ENCODE measurements at places on chromosomes 4 and X.

- H3K27ac ChIP-seq = peak overlapping the region; percentile 50
- no peaks in the 10 kb centered on the region for H3K36me3 ChIP-seq
- no peaks in the 10 kb centered on the region for H3K27me3 ChIP-seq
- H3K4me1 ChIP-seq = peaks cover 12% of the 10 kb centered on the region
- no peak overlapping the region for H3K4me3 ChIP-seq
Observed at GRCh38 chr4:85681221-85681657, 206.3 kb downstream of the ARHGAP24 start.

DNA sequence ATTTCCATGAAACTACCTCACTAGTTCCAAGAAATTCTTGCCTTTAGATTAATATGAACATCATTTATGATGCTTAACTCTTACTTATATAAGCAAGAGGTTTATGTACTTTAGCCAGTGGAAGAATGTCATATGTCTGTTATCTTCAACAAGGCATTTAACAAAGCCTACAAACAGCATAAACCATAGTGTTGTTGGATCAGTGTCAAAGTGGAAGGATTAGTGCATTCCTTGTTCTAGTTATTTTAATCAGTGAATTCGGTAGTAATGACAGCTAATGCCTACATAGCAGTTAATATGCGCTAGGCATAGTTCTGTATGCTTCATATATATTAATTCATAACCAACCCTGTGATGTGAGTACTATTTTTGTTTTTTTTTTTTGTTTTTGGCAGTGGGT lies 3.1 kb downstream of the PI4K2B start:
- no peaks in the 10 kb centered on the region for H3K36me3 ChIP-seq
- H3K27ac ChIP-seq = no peak overlapping the region
- no peaks in the 10 kb centered on the region for H3K27me3 ChIP-seq
- H3K4me1 ChIP-seq = peaks cover 29% of the 10 kb centered on the region

DNA sequence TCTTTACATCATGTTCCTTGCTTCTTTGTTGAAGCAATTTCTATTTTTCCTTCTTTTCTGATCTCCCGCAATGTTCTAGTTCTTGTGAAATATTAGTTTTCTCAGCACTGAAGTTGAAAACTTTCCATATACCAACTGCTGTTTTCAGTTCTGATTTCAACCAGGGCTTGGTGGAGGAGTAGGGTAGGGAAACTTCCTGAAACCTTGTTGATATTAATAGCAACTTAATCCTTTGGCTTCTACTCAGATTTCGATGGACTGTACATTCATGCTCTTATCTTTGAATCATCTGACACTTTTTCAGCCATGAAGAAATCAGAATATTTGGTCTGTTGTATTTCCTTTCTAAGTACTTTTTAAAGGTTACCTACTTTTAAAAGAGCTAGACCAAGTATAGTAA lies 315.8 kb downstream of the RPA4 start:
- H3K36me3 ChIP-seq = no peaks in the 10 kb centered on the region
- H3K4me3 ChIP-seq = no peak overlapping the region
- H3K27me3 ChIP-seq = no peaks in the 10 kb centered on the region

DNA sequence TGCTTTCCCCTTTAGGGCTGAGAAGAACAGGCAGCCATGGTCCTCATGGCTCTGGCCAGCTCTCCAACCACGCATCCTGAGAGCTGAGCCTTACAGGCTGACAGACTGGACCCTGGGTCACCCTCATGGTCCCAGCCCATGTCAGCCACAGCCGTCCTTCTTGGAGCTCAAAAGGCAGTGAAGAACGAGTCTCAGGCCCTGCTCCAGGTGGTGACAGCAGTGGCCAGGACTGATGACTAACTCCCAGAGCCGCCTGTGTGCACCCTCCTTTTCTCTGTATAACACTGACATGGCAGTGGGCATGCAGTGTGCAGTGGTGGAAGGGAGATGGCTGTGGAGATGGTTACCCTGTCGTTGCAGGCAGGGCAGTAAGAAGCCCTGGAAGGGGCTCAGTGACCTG lies 10.3 kb upstream of the DUSP9 start:
- peaks cover 18% of the 10 kb centered on the region for H3K27me3 ChIP-seq
- H3K4me1 ChIP-seq = peaks cover under 1% of the 10 kb centered on the region
- H3K27ac ChIP-seq = no peak overlapping the region
- no peak for DNase-seq
- no peak overlapping the region for H3K4me3 ChIP-seq

- H3K27ac ChIP-seq = no peak overlapping the region
- no peaks in the 10 kb centered on the region for H3K36me3 ChIP-seq
- H3K27me3 ChIP-seq = no peaks in the 10 kb centered on the region
Observed at GRCh38 chr4:171538601-171539100, 274.6 kb upstream of the GALNTL6 start.

GRCh38 chr4:84971319-84971932 lies 4.9 kb upstream of the WDFY3 start:
- no peaks in the 10 kb centered on the region for H3K36me3 ChIP-seq
- no peaks in the 10 kb centered on the region for H3K27me3 ChIP-seq
- H3K27ac ChIP-seq = no peak overlapping the region
- H3K4me1 ChIP-seq = peaks cover 10% of the 10 kb centered on the region
- no peak for DNase-seq

GRCh38 chr4:88171206-88171605 lies 12.8 kb upstream of the ABCG2 start:
- no peak for DNase-seq
- H3K27ac ChIP-seq = no peak overlapping the region

All from suprapubic skin (tissue), 4 donors.